ENCODE measurements at places on chromosomes 11 and 22. TPM values are rescaled to one million over a fixed set of nuclear protein-coding genes. Genes with fewer than 3 reads are reported as not detected.

Gene RFPL2
- polyA plus RNA-seq, result not detected

Gene FOLH1
- polyA plus RNA-seq, result 13.6 TPM

Gene HORMAD2
- not detected for polyA plus RNA-seq

Gene OSBP2
- polyA plus RNA-seq, result 6.2 TPM

Gene KRTAP5-11
- polyA plus RNA-seq, result 0.35 TPM

Gene TNNI2
- 1.0 TPM for polyA plus RNA-seq

DNA sequence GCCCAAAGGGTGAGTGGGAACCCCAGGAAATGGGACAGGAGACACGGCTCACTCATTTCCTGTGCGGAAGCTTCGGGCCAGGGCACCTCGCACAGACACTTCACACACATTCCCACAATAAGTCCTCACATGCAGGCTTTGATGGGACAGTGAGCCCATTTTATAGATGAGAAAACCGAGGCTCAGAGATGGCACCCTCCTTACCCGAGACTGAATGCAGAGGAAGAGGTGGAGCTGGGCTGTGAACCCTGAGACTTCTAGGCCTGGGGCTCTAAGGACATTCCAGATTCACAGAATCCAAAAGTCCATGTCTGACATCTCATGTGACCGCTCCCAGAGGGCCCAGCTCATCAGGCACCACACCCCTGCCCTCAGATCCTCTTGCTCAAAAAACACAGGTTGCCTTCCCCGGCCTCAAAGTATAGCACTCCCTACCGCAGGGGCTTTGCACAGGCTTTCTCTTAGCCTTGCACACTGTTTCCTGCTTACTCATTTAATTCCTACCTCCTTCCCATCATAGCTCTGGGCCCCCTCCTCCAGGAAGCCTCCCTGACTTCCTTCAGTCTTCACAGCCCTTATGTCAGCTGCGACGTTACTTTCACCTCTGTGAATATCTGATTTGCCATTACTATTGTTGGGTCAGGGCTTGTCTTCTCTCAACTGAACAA, 57.1 kb upstream of the TCF20 start:
- no peak for DNase-seq

GRCh38 chr11:43504316-43504950, 145.7 kb downstream of the TTC17 start:
- no peak for DNase-seq

DNA sequence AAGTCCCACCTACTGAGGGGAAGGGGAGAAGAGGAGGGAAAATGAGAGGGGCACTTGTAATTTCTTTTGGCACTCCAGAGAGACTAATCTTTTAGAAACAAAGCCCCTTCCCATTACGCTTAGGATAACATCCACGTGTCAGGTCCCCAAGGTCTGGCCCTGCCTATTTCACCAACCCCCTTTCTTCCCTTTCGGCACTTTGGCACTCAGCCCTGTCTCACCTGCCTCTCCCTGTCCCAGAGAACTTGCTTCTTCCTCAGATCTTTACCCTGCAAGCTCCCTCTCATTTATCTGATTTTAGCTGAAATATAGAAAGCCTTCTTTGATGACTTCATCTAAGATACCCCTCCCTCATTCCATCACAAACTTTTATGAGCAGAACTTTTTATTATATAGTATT, 55.5 kb downstream of the RASSF10 start:
- no peak for DNase-seq

- no peak for DNase-seq
Measured at GRCh38 chr11:105074166-105074530, 29.0 kb upstream of the CARD16 start.

DNA sequence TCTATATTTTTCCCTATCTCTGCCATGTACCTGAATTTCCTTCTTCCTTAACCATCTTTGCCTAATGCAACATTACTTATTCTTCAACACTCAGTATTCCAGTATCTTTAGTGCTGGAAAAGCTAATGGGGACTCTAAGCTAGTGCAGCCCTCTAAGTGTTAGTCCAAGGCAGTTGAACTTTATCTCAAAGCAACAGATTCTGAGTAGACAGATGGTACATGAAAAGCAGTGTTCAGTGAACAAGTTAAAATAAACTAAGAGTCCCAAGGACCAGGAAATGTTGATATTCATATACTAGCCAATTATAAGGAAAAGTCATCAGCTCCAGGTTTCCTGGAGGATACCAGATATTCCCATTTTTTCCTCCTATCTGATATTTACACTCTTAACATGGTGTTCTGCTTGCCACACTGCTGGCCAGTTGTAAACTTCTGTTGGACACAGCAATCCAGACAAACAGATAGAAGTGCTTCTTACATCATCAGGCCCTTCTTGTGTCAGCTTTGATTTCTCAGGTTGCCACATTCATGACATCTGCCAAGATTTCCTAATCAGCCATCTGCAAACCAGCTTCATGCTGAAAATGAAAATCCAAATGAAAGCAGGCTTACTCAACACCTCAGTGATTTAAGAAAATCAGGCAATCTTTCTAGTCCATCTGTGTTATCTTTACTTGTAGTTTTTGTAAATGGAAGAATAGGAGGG, 255.9 kb upstream of the POU2AF2 start:
- no peak for DNase-seq

DNA sequence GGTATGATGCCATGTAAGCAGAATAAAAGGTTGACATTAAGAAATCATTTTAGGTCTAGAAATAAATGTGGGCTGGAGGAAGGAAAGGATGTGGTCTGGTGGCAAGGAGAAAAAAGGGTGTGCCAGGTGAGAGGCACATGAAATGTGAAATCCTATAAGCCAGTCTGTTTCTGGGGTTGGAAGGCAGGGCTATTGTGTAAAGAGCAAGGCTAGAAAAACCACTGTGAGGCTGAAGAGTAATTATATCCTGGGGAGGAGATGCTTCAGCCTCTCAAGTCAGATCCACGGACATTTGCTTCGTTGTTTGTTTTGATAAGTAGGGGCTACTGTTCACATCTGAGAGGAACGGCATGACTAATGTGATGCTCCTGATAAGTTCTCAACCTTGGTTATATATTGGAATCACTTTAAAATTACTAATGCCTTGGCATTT, 77.5 kb upstream of the CTSC start:
- DNase-seq, result no peak

GRCh38 chr11:124748481-124749343, 3.3 kb downstream of the VSIG2 start:
- no peak for DNase-seq

GRCh38 chr11:132463295-132464002, 1068.9 kb downstream of the OPCML start:
- DNase-seq, result no peak

DNA sequence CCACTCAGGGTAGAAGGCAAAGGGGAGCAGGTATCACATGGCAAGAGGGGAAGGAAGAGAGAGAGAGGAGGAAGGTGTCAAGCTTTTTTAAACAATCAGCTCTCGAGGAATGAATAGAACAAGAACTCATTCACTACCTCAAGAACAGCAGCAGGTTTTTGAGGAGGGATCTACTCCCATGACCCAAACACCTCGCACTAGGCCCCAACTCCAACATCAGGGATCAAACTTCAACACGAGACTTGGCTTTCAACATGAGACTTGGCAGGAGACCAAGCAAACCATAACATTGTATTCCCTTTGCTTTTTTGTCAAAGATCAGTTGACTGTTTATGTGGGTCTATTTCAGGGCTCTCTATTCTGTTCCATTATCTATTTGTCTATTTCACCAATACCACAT, 26.9 kb upstream of the APOBEC3A start:
- no peak for DNase-seq

DNA sequence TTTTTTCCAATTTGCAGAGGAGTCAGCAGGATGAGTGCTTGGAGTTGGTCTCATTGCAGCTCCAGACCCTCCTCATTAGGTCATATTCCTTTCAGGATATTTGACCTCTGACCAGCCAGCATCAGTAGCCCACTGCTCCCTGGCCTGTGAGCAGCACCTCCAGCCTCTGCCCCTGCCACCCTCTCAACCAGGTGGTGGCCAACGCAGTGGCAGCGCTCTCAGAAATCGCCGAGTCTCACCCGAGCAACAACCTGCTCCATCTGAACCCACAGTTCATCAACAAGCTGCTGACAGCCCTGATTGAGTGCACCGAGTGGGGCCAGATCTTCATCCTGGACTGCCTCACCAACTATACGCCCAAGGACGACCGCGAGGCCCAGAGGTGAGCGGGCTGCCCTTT, 27.0 kb downstream of the C22orf42 start:
- no peak for DNase-seq

DNA sequence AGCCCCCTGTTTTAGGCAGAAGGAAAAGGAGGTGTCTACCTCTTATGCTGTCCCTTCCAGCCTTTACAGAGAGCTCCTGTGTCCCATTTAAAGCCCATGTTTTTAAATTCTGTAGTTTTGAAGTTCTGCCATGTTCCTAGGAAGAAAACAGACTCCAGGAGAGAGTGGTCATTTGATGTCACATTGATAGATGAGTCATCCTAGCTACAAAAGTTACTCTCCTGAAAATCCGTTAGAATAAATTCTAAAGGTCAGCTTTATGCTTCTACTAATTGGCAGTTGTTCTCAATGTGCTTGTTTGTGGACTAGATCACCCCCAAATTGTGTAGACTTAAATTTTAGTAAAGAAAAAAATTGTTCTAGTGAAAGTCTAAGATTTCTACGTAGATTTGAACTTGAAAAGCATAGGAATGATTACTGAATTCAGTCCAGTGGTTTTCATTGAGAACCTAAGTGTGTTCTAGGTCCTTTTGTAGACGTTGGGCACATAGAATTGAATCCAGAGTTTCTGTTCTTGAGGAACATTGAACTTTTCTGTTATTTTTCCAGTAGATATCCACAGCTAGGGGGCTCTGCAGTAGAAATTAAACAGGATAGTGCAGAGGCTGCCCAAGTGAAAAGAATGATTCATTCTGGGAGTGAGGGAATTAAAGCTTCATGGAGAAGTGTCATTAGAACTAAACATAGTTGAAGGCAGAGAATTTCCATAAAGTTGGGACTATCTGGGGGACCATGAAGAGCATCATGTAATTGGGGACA, 140.6 kb upstream of the RASSF10 start:
- no peak for DNase-seq

DNA sequence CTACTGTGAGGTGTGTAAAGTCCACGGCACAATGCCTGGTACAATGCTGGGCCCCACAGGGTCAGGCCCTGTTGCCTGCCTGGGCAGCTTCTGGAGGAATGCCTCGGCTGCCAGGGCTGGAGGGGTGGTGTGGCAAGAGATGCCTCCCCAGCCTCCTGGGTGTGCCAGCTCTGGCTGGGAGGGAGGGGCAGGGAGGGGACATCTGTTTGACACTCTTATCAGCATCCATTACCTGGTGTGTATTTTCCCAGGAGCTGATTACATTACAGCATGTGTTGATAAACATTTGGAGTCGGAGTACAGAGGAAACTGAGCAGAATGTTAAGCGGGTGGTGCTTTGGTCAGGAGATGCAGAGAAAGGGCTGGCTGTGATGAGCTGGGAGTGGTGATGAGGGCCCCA, 11.0 kb upstream of the NECTIN1 start:
- DNase-seq, result no peak

DNA sequence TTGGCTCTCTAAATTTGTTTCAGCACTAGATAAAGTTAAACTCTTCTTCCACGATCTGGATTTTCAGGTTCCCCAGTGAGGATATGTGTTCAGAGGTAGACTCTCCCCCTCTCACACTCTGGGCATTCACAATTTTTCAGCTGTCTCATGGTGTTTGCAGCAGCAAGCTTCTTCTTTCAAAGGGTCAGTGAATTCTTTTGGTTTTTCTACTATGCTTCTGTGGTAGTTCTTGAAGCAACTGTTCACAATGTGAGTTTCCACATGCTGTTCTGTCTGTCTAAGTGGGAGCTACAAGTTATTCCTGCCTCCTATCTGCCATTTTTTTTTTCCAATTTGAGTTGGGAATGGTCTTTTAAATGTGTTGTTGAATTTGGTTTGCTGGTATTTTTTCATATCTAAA, 25.4 kb downstream of the CNTF start:
- no peak for DNase-seq

- DNase-seq, result no peak
Measured at GRCh38 chr11:105220121-105220520, 80.6 kb upstream of the CARD18 start.
